CD4-positive, alpha-beta memory T cell (primary cell): ENCODE measurements at places on chromosomes 13 and 19. TPM values are rescaled to one million over a fixed set of nuclear protein-coding genes. Genes with fewer than 3 reads are reported as not detected.
A peak's percentile ranks its signal among the peaks of the same experiment; 100 is the strongest.

GRCh38 chr19:57803265-57803593 lies 11.5 kb downstream of the ZNF552 start:
- DNase-seq, result no peak
- H3K4me1 ChIP-seq, result no peaks in the 10 kb centered on the region
- no peak overlapping the region for H3K4me3 ChIP-seq

GRCh38 chr13:78033509-78033908 lies 114.9 kb upstream of the EDNRB start:
- no peaks in the 10 kb centered on the region for H3K4me1 ChIP-seq
- H3K27ac ChIP-seq, result no peak overlapping the region
- no peak for DNase-seq
- H3K4me3 ChIP-seq, result no peak overlapping the region
- H3K27me3 ChIP-seq, result no peaks in the 10 kb centered on the region

DNA sequence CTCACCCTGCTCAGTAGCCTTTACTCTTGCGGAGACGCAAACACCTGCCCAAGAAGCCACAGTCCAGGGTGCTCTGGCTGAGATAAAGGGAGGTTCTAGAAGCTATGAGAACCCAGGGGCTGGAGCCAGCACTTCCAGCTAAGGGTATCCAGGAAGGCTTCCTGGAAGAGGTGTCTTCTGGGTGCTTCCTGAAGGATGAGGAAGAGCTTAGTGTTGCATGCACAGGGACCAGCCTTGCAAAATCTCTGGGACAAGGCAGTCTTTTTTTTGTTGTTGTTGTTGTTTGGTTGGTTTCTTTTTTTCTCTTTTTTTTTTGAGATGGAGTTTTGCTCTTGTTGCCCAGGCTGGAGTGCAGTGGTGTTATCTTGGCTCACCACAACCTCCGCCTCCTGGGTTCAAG lies 20.6 kb downstream of the MYBPC2 start:
- H3K27me3 ChIP-seq, result no peaks in the 10 kb centered on the region
- DNase-seq, result no peak
- H3K4me1 ChIP-seq, result no peaks in the 10 kb centered on the region
- no peak overlapping the region for H3K4me3 ChIP-seq

DNA sequence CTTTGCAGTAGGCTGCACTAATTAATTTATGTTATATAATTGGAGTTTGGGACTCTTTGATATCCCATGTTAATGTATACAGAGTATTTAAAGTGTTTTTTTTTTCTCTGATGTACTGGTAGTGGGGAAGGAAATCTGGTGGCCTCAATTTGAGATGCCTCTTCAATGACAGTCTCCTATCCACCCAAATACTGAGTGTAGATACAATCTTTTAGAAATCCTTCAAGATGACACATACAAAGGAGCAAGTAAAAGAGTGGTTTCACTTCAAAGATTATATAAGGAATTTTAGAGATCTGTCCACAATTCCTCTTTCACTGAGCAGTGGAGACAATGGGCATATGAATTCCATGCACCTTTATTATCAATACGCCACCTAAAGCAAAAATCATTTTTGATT lies 15.1 kb downstream of the NALCN start:
- H3K27ac ChIP-seq, result no peak overlapping the region
- DNase-seq, result no peak
- no peaks in the 10 kb centered on the region for H3K4me1 ChIP-seq
- no peak overlapping the region for H3K4me3 ChIP-seq
- H3K36me3 ChIP-seq, result no peaks in the 10 kb centered on the region

DNA sequence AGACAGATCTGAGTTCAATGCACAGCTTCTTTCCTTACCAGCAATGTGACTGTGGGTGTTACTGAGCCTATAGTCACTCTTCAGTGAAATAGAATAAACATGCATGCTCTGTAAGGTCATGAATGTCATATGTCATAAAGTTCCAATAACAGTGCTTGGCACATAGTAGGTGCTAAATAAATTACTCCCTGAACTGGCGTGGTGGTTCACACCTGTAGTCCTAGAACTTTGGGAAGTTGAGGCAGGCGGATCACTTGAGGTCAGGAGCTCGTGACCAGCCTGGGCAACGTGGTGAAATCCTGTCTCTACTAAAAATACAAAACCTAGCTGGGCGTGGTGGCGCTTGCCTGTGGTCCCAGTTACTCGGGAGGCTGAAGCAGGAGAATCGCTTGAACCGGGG lies 13.2 kb downstream of the WBP4 start:
- H3K27ac ChIP-seq, result no peak overlapping the region
- DNase-seq, result no peak
- no peaks in the 10 kb centered on the region for H3K27me3 ChIP-seq

GRCh38 chr19:14450168-14450874 lies 17.2 kb downstream of the PKN1 start:
- H3K4me3 ChIP-seq, result no peak overlapping the region
- H3K27me3 ChIP-seq, result no peaks in the 10 kb centered on the region
- peak; percentile 62 for DNase-seq
- peaks cover 7% of the 10 kb centered on the region for H3K4me1 ChIP-seq

- H3K36me3 ChIP-seq, result no peaks in the 10 kb centered on the region
- H3K4me1 ChIP-seq, result no peaks in the 10 kb centered on the region
- no peak overlapping the region for H3K27ac ChIP-seq
- H3K4me3 ChIP-seq, result no peak overlapping the region
Observed at GRCh38 chr13:32838945-32839344, 177.3 kb upstream of the KL start.

The C19orf33 gene
- polyA plus RNA-seq, result not detected
